ENCODE measurements at places on chromosomes 12 and 14.
A peak's percentile ranks its signal among the peaks of the same experiment; 100 is the strongest.

GRCh38 chr14:64324461-64324860, 30.3 kb upstream of the ESR2 start:
- peak overlapping the region; percentile 59 for H3K27ac ChIP-seq
- H3K4me3 ChIP-seq, result no peak overlapping the region
- peaks cover 11% of the 10 kb centered on the region for H3K4me1 ChIP-seq

- no peak overlapping the region for H3K27ac ChIP-seq
- H3K4me3 ChIP-seq, result no peak overlapping the region
- 0 out of 2 replicates have a peak, but pooled peaks cover 3% of the 10 kb centered on the region for H3K27me3 ChIP-seq
- no peaks in the 10 kb centered on the region for H3K4me1 ChIP-seq
- no peaks in the 10 kb centered on the region for H3K36me3 ChIP-seq
Measured at GRCh38 chr12:102611995-102612394, 131.6 kb upstream of the IGF1 start.

DNA sequence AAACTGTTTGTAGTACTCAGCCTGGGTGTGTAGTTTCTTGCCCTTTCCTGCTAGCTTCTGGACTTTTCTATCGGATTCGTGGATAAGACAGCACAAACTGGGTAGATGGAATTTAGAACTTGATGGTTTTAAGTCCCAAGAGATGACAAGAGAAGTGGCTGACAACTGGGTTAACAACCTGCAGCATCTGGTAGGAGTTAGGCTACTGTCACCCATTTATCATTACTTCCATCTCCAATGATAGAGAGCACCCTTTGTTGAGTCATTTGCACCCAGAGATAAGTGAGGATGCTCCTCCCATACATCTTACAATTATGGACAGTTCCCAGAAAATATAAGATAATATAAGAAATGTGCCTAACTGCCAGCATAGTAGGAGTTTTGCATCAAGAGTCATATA, 50.2 kb upstream of the FLRT2 start:
- H3K4me3 ChIP-seq, result no peak overlapping the region
- DNase-seq, result no peak
- H3K27ac ChIP-seq, result no peak overlapping the region
- no peaks in the 10 kb centered on the region for H3K36me3 ChIP-seq
- 0 out of 2 replicates have a peak, but pooled peaks cover 5% of the 10 kb centered on the region for H3K4me1 ChIP-seq
- no peaks in the 10 kb centered on the region for H3K27me3 ChIP-seq

DNA sequence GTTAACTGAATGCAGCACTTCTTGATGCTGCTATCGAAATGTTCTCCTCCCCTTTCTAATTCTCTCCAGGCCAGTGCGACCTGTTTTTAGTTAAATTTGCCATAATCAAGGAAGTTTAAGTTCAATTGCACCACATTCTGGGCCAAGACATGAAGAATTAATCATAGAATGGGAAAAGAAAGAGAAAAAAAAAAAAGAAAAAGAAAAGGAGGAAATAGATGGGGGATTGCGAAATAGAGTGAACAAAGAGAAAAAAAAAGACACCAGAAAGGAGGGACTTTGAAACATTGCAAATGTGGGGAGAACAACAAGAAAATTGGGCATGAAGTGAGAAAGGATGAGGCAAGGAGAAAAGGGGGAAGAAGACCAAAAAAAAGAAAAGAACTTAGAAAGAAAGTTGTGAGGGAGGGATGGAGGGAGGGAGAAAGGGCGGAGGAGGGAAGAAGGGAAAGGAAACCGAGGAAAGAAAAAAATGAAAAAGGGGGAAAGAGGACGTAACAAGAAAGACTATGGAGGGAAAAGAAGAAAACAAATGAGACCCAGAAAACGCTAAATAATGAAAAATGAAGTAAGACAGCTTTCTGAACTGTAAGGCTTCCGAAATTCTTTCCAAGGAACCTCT, 32.8 kb upstream of the TBX5 start:
- H3K36me3 ChIP-seq, result no peaks in the 10 kb centered on the region
- H3K27ac ChIP-seq, result no peak overlapping the region
- H3K4me1 ChIP-seq, result no peaks in the 10 kb centered on the region
- DNase-seq, result no peak
- no peaks in the 10 kb centered on the region for H3K27me3 ChIP-seq
- no peak overlapping the region for H3K4me3 ChIP-seq

GRCh38 chr14:73721101-73721821, 7.1 kb upstream of the PNMA1 start:
- no peak overlapping the region for H3K4me3 ChIP-seq
- no peaks in the 10 kb centered on the region for H3K27me3 ChIP-seq
- H3K27ac ChIP-seq, result no peak overlapping the region
- H3K4me1 ChIP-seq, result peaks cover 23% of the 10 kb centered on the region

DNA sequence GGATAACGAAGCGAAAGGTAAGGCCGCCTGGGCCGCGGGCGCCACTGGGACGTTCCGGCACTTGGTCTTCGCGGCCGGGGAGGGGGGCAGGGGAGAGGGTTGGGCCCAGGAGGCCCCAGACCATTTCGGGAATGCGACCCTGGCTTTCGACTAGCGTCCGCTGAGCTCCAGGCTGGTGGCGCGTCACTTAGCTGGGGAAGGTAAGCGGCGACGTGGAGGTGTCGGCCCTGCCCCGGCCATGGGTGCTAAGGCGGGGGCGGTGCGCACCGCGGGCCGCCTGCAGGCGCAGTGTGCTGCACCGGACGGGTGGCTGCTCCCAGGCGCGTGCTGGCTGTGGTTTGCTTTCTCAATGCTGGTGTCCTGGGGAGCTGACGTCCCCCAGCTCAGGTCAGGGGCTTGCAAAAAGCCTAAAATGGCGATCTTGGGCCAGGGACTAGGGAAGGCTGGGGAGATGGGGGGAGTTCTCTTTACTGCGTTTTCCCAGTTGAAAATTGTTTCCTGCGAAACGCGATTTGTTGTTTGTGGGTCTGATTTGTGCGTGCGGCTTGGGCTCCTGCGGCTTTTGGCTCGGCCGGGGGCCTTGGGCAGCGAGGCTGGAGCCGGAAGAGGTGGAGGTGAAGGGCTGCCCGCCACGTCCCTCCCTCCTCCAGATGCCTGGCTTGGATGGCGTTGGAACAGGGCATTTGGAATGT, 1.2 kb downstream of the HOXC10 start:
- H3K27me3 ChIP-seq, result peaks cover 13% of the 10 kb centered on the region
- H3K27ac ChIP-seq, result no peak overlapping the region
- no peaks in the 10 kb centered on the region for H3K4me1 ChIP-seq
- no peak overlapping the region for H3K4me3 ChIP-seq
- DNase-seq, result no peak

GRCh38 chr12:108455706-108456105, 59.4 kb upstream of the FICD start:
- no peaks in the 10 kb centered on the region for H3K4me1 ChIP-seq
- no peak overlapping the region for H3K27ac ChIP-seq
- no peak overlapping the region for H3K4me3 ChIP-seq
- H3K27me3 ChIP-seq, result no peaks in the 10 kb centered on the region
- no peaks in the 10 kb centered on the region for H3K36me3 ChIP-seq

GRCh38 chr14:75113932-75114539, 12.8 kb downstream of the NEK9 start:
- H3K36me3 ChIP-seq, result peaks cover 54% of the 10 kb centered on the region
- no peaks in the 10 kb centered on the region for H3K4me1 ChIP-seq
- H3K4me3 ChIP-seq, result no peak overlapping the region
- no peak for DNase-seq

GRCh38 chr12:97305651-97306050, 157.0 kb upstream of the RMST start:
- peak; percentile 21 for DNase-seq
- no peak overlapping the region for H3K27ac ChIP-seq
- H3K27me3 ChIP-seq, result no peaks in the 10 kb centered on the region
- H3K36me3 ChIP-seq, result no peaks in the 10 kb centered on the region
- H3K4me1 ChIP-seq, result no peaks in the 10 kb centered on the region

- H3K27ac ChIP-seq, result peak overlapping the region; percentile 50
- H3K36me3 ChIP-seq, result no peaks in the 10 kb centered on the region
- peak overlapping the region; percentile 20 for H3K4me3 ChIP-seq
- no peak for DNase-seq
Measured at GRCh38 chr12:54368025-54368708, 3.9 kb upstream of the GPR84 start.

- H3K27me3 ChIP-seq, result no peaks in the 10 kb centered on the region
- H3K4me1 ChIP-seq, result peaks cover 4% of the 10 kb centered on the region
- peaks cover 30% of the 10 kb centered on the region for H3K36me3 ChIP-seq
- peak overlapping the region; percentile 84 for H3K4me3 ChIP-seq
- no peak for DNase-seq
- peak overlapping the region; percentile 96 for H3K27ac ChIP-seq
Measured at GRCh38 chr14:23035303-23036144, 824 bp upstream of the PSMB5 start.

DNA sequence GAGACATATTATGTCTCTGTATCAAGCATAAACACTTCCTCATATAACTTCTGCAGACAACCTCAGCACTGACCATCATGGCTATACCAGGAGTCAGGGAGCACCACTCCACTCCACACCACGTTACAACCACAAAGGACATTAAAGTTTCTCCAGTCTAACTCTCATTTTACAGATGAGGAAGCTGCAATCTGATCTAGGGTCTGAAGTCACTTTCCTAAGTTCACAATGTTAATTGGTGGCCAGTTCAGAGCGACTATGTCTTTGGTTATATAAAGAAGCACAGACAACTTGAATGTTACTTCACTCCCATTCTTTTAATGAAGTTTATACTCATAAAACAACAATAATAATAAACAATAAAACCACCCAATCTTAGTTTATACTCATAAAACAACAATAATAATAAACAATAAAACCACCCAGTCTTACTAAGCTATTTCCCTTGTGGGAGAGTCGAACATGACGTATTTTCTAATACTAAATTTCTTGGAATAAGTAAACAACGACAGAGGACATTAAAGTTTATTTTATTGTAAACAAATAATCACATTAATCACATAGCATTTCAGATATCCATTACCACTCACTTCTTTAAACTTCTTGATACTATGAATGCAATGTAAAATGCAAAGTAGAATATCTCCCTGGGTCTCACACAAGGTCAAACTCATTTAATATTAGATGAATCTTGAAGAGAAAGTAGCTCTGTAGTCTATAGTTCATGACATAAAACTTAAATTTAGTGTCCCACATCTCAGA, 72.4 kb upstream of the SSTR1 start:
- H3K4me1 ChIP-seq, result no peaks in the 10 kb centered on the region
- DNase-seq, result peak; percentile 8
- no peaks in the 10 kb centered on the region for H3K27me3 ChIP-seq
- H3K27ac ChIP-seq, result no peak overlapping the region

DNA sequence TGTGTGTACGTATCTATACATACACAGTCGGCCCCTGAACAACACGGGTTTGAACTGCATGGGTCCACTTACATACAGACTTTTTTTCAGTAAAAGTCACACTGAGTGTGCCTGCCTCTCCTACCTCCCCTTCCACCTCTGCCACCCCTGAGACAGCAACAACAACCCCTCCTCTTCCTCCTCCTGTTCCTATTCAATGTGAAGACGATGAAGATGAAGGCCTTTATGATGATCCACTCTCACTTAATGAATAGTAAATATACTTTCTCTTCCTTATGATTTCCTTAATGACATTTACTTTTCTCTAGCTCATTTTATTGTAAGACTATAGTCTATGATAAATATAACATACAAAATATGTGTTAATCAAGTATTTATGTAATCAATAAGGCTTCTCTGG, 25.5 kb downstream of the TM7SF3 start:
- no peaks in the 10 kb centered on the region for H3K27me3 ChIP-seq
- no peaks in the 10 kb centered on the region for H3K4me1 ChIP-seq

GRCh38 chr12:8052679-8053078, 13.5 kb downstream of the C3AR1 start:
- DNase-seq, result no peak
- no peak overlapping the region for H3K27ac ChIP-seq
- H3K27me3 ChIP-seq, result no peaks in the 10 kb centered on the region
- H3K36me3 ChIP-seq, result peaks cover 4% of the 10 kb centered on the region

- H3K27me3 ChIP-seq, result no peaks in the 10 kb centered on the region
- H3K27ac ChIP-seq, result no peak overlapping the region
- DNase-seq, result no peak
- H3K4me3 ChIP-seq, result no peak overlapping the region
Measured at GRCh38 chr14:85334316-85334715, 195.6 kb upstream of the FLRT2 start.

DNA sequence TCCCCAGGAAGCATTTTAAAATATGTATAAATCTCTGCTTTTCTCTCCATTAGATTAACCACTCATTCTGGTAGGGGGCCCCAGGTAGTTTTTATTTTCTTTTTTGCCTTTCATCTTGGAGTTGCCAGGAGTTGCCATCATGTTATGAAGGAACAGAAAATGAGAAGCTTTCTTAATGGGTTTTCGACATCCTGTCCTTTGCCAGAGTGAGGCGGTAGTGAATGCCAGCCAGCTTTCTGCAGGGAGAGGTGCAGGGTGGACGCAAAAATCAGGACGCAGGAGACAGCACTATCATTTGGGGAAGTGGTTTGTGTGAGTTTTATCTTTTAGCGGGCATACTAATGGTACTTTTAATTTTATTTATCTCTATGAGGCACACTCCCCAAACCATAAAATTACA, 1.7 kb downstream of the RASSF8 start:
- H3K27ac ChIP-seq, result no peak overlapping the region
- H3K4me1 ChIP-seq, result no peaks in the 10 kb centered on the region
- peak; percentile 26 for DNase-seq
- H3K27me3 ChIP-seq, result no peaks in the 10 kb centered on the region

DNA sequence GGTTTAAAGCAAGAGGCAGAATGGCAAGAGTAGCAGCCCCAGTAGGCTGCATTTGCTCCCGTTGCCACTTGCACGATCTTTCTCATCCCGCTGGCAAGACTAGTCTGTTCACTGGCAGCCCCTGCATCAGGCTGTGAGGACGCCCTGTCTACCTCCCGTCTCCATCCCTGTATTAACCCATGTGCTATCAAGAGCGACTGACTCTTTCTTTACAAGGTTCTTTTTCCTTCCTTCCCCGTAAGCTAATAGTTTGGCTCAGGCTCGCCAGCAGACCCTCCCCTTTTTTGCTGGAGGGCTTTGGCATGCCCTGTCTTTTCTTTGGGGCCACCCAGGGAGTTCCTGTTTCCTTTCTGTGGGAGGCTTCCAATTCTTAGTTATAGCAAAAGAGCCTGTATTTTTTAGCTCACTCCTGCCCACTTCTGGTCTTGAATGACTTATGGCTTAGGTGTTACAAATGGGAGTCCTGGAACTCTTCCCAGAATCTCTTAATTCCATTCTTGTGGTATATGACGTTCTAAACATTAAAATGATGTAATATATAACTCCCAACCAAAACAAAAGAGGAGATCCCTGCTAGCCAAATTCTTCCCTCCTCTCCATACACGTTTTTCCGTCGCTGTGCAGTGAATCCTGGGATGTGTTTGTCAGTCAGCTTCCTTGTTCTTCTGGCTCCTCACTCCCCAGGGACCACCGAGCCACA, 149.0 kb downstream of the PRKCH start:
- DNase-seq, result peak; percentile 81
- H3K27me3 ChIP-seq, result no peaks in the 10 kb centered on the region
- H3K36me3 ChIP-seq, result no peaks in the 10 kb centered on the region
- peak overlapping the region; percentile 51 for H3K4me3 ChIP-seq
- peak overlapping the region; percentile 61 for H3K27ac ChIP-seq
- H3K4me1 ChIP-seq, result peaks cover 14% of the 10 kb centered on the region

DNA sequence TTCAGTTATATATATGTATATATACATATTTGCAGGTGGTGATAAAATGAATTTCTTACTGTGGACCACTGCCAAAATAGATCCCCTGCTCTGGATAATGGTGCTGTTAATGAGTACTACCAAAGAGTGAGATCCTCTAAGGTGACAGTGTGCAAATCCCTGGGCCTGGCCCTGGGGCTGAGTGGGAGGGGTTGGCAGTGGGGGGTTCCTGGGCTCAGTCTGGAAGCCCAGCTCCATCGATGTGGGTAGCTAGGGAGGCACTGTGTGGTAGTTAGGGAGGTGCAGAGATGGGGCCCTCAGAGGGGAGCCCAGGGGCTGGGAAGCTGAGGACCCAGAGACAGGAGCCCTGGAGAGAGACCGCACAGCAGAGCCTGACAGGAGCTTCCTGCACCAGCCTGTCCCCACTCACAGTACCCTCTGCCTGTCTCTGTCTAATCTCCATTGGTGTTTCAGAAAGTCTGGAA, 9.1 kb downstream of the KRT8 start:
- peaks cover 17% of the 10 kb centered on the region for H3K4me1 ChIP-seq
- no peaks in the 10 kb centered on the region for H3K36me3 ChIP-seq
- H3K27me3 ChIP-seq, result no peaks in the 10 kb centered on the region
- no peak overlapping the region for H3K4me3 ChIP-seq

All from SJCRH30 (cell line).